ENCODE measurements at places on chromosomes 3 and 15. TPM values are rescaled to one million over a fixed set of nuclear protein-coding genes. Genes with fewer than 3 reads are reported as not detected.

- no peak for DNase-seq
Measured at GRCh38 chr15:79373113-79373512, 59.0 kb upstream of the MINAR1 start.

Gene GREM1
- total RNA-seq = 0.59 TPM

GRCh38 chr3:140391061-140391460 is 286.8 kb upstream of the TRIM42 start:
- DNase-seq = no peak

GRCh38 chr3:158712443-158712842 is 19.8 kb downstream of the RARRES1 start:
- no peak for DNase-seq
